ENCODE measurements at places on chromosomes 2 and 18.

DNA sequence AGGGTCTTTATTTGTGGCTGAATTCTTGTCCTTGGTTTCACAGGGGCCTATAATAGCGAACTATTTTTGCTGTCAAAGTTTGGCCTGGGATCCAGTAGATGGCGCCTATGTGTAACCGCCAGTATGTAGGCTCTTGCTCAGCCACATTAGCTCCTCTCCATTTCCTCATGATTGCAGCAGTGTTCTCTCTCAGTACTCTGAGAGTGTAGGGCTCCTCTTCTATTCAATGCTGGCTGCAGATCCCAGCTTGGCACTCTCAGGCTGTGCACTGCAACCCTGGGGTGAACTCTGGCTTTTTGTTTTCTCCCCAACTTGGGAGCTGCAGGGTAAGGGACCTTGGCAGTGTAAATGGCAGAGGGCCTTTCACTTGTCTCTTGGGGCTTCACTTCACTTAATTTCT, 344.6 kb upstream of the CHAC2 start:
- DNase-seq, result peak; percentile 47

DNA sequence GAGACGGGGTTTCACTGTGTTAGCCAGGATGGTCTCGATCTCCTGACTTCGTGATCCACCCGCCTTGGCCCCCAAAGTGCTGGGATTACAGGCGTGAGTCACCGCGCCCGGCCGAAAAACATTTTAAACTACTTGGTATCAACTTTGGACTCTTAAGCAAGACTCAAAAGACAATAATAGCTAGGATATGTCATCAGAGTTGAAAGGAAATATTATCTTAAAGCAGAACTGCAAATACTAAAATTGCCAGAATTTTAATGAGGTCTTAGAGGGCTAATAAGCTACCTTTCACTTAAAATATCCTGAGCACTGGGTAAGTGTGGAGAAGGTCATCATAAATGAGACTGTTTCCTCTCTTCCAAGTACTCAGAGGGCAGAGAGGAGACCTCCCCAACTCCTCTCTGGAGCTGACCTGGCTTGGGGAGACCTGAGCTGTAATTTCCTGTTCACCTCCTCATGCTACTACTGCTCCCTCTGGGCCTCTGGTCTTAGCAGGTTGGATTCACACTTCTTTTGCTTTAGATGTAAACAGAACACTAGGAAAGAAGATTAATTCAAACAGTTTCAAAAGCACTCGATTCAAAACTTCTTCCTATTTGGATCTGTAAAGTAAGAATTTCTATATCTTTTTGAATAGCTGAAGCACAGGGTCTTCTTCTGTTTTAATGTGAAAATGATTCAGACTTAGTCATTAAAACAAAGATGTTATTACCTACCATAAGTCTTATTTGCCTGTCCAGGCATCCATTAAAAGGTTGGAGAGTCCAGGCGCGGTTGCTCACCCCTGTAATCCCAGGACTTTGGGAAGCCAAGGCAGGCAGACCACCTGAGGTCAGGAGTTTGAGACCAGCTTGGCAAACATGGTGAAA, 16.5 kb downstream of the CNRIP1 start:
- no peak for DNase-seq

GRCh38 chr2:167212014-167212648, 323.9 kb downstream of the XIRP2 start:
- DNase-seq, result peak; percentile 68

- no peak for DNase-seq
Observed at GRCh38 chr2:202444000-202444399, 67.9 kb downstream of the BMPR2 start.

DNA sequence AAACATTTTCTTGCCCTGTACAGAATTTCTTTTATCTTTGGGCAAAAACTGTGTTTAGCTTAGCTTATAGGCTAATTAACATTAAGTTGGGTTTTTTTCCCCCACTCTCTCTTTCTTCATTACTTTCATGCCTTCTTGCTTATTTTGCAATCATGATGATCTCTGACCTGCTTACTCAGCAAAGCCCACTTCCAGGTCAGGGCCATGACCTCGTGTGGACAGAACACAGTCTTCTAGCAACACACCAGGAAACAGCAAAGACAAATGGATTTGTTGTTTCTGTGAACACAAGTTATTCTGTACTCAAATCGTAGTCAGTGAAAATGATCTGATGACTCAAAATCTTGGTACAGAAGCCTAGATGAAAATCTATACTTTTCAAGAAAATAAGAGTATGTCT, 60.7 kb downstream of the SPATS2L start:
- DNase-seq, result peak; percentile 21

DNA sequence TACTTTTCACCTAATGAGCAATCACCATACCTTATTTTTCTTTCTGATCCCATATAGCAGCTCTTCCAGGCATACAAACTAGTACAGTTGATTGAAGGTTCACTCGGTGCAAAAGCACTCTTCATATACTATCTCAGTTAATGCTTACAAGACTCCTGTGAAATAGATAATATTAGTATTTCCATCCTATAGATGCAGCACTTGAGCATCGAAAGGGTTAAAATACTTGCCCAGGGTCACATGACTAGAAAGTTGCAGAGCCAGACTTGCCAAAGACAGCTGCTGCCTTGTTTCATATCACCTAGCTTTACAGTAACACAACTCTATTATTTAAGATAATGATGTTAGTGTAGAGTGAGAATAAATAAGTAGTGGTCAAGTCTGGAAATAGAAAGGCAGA, 466.0 kb upstream of the TNP1 start:
- DNase-seq, result no peak

DNA sequence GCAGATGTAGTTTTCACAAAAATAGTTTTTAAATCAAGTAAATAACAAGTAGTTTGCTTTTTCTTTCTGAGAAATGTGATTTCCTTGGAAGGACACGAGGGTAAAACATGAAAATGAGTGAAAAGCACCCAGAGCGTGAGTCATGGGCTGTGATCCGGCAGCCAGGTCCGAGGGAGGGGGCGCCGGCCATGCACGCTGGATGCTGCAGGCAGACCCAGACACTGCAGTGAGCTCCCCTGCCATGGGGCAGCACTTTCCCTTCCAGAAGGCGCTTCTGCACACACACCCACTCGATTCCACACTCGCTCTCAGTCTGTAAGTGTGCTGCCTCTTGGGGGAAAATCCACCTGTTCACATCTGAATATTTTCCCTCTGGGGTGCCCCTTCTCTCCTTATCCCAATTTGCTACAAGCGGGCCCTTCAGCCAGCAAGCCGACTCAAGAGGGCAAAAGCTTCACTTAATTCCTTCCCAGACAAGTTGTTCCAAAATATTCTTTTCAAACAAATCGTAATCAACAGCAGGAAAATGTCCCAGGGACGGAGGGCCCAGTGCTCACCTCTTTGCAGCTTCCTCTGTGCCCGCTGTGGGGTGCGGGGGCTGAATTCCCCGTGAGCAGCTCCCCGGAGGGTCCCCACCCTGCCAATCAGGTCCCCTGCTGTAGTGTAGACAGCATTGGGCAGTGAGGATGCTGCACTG, 87.0 kb upstream of the ID2 start:
- no peak for DNase-seq

DNA sequence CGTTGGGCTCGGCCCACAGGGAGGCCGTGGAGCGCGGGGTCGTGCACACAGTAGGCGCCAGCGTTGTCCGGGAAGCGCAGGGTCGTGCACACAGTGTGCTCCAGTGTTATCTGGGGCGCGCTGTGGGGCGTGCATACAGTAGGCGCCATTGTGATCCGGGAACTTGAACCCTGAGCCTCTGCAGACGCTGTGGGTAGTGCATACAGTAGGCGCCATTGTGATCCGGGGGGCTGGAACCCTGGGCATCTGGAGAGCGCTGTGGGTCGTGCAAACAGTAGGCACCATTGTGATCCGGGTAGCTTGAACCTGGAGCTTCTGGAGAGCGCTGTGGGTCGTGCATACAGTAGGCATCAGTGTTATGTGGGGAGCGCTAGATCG, 793 bp downstream of the ZNF236 start:
- DNase-seq, result no peak

- DNase-seq, result no peak
Observed at GRCh38 chr2:3210257-3210656, 167.4 kb downstream of the EIPR1 start.

- peak; percentile 79 for DNase-seq
Observed at GRCh38 chr2:54956111-54956627, 94.1 kb downstream of the RTN4 start.

DNA sequence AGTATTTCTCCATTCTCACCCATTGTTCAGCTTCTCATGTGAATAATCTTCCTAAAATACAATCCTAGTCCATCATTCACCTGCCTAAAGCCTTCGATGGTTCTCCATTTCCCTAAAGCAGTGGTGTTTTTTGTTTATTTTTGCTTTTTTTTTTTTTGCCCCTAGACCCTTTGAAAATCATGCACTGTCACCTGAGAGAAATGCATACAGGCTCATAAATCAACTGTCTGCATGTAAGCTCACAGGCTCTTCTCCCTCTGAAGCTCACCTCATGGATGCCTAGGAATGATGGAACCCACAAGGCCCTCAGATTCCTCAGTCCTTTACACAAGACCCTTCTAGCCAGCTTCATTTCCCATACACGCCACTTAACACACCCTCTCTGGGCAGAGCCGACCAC, 31.5 kb downstream of the B4GALT6 start:
- no peak for DNase-seq

GRCh38 chr2:192277494-192278109, 82.9 kb upstream of the TMEFF2 start:
- no peak for DNase-seq

- DNase-seq, result no peak
Observed at GRCh38 chr2:103174711-103175110, 412.9 kb downstream of the TMEM182 start.

DNA sequence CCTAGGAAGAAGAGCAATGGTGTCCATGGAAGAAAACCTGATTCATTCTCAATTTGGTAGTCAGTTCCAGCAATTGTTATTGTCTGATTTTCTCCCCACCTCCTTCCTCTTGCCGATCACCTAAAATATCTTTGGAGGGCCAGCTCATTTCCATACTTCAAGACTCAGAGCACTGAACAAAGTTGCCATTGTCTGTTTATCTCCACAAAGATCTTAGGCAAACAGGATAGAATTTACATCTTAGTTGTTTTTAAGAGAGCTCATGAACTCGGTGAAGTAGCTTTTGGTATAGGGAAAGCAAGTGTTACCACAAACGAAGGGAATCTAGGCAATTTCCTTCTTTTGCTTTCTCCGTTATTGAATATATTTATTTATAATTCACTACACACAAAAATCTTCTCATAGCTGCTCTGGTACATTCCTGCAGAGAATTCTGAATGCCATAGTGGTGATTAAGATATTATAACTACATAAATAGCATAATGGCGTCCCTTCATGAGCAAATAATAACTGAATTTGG, 41.5 kb upstream of the CHST9 start:
- no peak for DNase-seq

- no peak for DNase-seq
Observed at GRCh38 chr18:13014232-13014631, 23.1 kb downstream of the CEP192 start.

DNA sequence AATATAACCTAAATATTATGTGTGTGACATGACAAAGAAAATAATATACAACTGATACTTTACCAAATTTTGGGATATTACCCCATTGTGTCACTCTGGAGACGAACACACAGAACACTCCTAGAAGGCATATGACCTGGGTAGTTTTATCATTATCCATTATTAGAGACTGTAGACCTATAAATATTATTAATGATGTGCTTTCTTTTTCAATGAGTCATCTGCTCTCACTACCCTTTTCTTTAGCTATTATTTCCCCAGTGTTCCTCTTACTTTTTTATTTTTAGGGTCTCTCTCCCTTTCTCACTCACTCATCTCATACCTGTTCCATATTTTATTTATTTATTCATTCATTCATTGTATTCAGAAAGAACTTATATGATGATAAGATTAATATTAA, 143.3 kb upstream of the ITGA4 start:
- no peak for DNase-seq

GRCh38 chr2:43081131-43081765, 145.2 kb downstream of the ZFP36L2 start:
- no peak for DNase-seq

- no peak for DNase-seq
Observed at GRCh38 chr2:191783416-191783815, 63.5 kb downstream of the CAVIN2 start.

DNA sequence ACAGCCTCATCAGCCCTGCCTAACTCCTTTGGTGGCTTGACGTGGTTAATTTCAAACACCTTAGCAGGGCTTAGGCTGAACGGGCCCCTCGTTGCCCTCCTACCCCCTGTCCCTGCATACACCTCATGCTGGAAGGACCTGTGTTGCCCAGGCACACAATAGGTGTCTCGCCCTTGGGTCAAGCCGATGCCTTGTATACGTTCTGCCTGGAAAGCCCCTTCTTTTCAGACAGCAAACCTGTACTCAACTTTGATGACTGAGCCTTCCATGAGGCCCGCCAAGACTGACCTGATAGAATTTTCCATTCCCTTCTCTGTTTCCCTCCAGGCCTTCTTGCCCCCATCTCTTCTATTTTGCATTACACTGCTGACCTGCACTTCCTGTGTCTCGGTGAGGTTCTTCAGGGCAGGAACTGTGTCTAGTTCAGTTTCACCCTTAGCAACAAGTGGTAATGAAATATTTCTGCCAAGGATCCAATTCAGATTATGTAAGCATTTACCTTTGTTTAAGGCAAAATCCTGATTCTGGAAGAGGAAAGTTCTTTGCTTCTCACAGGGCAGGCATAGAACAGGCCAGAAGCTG, 7.9 kb downstream of the GREB1 start:
- DNase-seq, result no peak

DNA sequence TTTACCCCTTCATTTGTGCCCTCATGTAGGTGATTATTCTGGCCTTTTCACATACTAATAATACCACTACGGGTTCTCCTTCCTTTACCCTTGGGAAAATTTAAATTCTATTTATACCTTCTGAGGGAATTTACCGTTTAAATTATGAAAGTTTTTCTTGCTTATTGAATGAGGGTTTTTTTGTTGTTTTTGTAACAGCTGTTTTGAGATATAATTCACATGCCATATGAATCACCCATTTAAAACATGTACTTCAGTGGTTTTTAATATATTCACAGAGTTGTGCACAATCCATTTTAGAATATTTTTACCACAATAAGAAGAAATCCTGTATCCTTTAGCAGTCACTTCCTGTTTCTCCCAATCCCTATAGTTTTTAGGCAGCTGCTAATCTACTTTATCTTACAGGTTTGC, 54.7 kb downstream of the EML4 start:
- DNase-seq, result no peak

- DNase-seq, result no peak
Observed at GRCh38 chr2:229220254-229220653, 50.8 kb downstream of the PID1 start.

- DNase-seq, result no peak
Observed at GRCh38 chr2:181658444-181658843, 1.5 kb upstream of the CERKL start.

GRCh38 chr18:51229328-51229727, 31.8 kb upstream of the MEX3C start:
- DNase-seq, result no peak

DNA sequence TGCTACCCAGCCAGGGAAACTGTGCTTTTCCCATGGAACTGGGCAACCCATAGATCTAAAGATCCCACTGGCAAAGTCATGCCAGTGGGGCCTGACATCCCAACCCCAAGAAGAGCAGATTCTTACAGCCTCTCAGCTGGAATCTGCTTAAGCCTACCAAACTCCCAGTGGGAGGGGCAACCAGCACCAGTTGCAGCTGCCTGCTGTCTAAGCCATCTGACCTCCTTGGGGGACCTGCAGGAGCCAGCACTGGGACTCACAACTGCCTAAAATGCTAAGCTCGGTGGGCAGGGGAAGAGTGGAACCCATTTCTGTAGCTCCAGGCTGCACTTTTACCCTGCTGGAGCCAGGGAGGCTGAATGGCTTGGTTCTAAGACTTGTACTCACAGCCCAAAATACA, 770.7 kb upstream of the SLC8A1 start:
- DNase-seq, result no peak

All from HT-29 (cell line).